ENCODE measurements at places on chromosomes 4 and X.

GRCh38 chr4:55967376-55967775, 18.6 kb downstream of the CEP135 start:
- DNase-seq: no peak

GRCh38 chr4:35189988-35190613, 1054.2 kb downstream of the ARAP2 start:
- no peak for DNase-seq

GRCh38 chr4:124417371-124417770, 295.2 kb downstream of the ANKRD50 start:
- DNase-seq: no peak

GRCh38 chr4:128538111-128538882, 250.7 kb upstream of the PGRMC2 start:
- no peak for DNase-seq

- no peak for DNase-seq
Measured at GRCh38 chrX:65635378-65635777, 32.1 kb upstream of the MSN start.

- DNase-seq: no peak
Measured at GRCh38 chr4:101419336-101420135, 72.2 kb upstream of the PPP3CA start.

DNA sequence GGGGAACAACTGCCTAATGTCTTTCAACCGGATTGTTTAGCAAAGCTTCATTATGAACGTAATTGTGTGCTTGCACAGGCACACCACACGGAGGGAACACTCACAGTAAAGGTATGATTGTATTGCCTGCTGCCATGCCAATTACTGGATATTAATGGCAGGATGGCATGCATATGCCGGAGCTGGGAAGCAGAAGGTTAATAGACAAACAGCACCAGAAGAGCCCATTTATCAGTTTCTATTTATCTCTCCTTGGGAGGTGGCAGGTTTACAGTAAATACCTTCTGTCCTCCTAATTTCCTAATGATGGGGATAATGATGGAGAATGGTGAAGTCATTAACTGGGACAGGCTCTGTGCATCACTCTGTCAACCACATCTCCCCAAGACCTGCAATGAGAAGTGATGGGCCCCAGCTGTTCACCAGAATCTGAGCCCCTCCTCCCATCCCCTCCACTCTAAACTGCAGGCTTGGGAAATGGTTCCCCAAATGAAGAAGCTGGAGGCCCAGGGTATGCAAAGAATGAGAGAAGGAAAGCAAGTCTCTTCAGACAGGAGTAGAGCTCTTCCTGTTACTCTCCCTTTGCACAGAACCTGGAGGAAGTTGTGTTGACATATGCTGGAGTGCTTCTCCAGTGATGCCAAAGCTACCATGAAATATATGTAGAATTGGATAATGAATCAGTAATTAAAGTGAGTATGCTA, 160.8 kb downstream of the NAA11 start:
- no peak for DNase-seq

- DNase-seq: no peak
Measured at GRCh38 chr4:101540336-101540735, 193.0 kb upstream of the PPP3CA start.

- DNase-seq: no peak
Measured at GRCh38 chr4:147332091-147332490, 148.8 kb upstream of the EDNRA start.

DNA sequence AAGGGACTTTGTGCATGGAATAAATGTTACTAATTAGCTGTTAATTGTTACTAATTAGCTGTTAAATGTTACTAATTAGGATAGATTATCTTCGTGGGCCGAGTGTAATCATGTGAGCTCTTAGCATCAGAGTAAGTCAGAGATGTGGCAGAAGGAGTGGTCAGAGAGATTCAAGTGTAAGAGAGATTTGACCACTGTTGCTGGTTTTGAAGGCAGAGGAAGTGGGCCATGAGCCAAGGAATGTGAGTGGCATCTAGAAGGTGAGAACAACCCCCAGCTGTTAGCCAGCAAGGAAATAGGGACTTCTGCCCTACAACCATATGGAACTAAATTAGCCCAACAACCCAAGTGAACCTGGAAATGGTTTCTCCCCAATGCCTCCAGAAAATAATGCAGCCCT, 28.2 kb downstream of the ODAPH start:
- DNase-seq: no peak

All from T follicular helper cell (primary cell).